Omental fat pad (tissue), 4 donors: ENCODE measurements at places on chromosomes 16 and 17.

DNA sequence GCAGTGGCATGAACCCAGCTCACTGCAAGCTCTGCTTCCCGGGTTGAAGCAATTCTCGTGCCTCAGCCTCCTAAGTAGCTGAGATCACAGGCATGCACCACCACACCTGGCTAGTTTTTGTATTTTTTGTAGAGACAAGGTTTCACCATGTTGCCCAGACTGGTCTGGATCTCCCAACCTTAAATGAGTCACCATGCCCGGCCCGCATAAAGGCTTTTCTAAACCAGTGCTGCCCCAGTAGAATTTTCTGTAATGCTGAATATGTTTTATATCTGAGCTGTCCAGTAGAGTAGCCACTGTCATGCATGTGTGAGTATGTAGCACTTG is 36.9 kb upstream of the WSB1 start:
- DNase-seq: no peak

GRCh38 chr17:61504697-61505096 is 52.5 kb downstream of the TBX4 start:
- DNase-seq: no peak

DNA sequence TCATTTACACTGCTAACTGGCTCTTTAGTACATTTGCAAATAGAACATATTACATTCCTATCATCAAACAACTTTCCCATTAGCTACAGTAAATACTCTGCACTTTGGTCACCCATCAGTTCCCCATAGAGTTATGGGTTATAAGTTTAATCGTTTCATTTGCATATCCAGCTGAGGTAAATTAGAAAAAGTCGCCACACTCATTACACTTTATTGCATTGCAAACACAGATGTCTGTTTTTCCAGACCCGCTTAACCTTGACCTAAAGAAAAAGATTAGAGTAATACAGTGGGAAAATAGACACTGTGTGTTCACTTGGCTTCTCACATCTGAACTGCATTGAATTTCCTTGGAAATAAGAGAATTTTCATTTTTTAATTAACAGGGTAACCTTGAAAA is 213.1 kb upstream of the PSMD7 start:
- no peak for DNase-seq

GRCh38 chr16:80092681-80093080 is 448.1 kb upstream of the DYNLRB2 start:
- DNase-seq: no peak

- no peak for DNase-seq
Measured at GRCh38 chr16:24524855-24525677, 14.3 kb upstream of the RBBP6 start.

DNA sequence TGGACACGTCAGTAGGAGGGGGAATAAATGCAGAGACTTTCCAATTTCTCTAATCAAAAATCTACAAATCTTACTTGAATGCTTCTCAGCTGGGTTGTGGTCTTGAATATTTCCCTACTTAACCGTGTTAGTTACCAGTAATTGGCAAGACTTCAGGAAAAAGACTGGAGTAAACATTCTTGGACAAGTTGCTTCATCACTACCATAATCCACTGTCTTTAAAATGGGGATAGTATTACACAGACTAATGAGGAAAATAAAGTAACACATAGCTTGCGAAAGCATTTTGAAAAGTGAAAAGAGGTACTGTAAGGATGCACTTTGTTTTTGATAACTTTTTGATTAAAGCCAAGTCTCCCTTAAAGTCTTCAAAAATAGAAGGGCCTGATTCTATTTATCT is 18.4 kb downstream of the MYH1 start:
- DNase-seq: no peak

DNA sequence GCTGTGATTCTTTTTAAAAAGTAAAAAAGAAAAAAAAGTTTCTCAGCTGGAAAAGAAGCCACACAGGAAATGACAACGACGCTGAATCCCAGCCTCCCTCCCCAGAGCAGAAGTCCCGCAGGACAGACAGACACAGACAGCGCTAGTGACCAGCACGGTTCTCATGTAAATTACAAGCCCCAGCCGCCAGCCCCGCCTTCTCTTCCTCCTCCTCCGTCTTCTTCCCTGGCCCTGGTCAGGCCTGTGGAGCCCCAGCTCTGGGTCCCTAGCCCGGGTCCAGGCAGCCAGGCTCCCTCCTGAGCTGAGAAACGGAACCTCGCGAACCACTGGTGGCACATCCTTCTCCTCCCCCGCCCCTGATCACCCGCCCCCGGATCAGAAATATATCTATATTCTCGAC is 7.0 kb upstream of the IL17C start:
- no peak for DNase-seq

GRCh38 chr16:69837380-69837779 is 75.2 kb downstream of the WWP2 start:
- no peak for DNase-seq

- DNase-seq: no peak
Measured at GRCh38 chr16:85166699-85167588, 54.7 kb upstream of the CIBAR2 start.

GRCh38 chr17:75673487-75673886 is 6.3 kb downstream of the SAP30BP start:
- no peak for DNase-seq

GRCh38 chr17:28372203-28372944 is 880 bp downstream of the SARM1 start:
- DNase-seq: no peak

GRCh38 chr17:33012522-33013033 is 20.9 kb downstream of the SPACA3 start:
- no peak for DNase-seq

DNA sequence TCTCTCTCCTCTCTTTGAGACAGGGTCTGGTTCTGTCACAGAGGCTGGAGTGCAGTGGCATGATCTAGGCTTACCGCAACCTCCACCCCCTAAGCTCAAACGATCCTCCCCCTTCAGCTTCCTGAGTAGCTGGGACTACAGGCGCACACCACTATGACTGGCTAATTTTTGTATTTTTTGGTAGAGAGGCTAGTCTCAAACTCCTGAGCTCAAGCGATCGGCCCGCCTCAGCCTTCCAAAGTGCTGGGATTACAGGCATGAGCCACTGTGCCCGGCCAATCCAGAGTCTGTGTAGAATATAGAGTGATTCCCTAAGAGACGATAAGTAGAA is 65.8 kb upstream of the RPH3AL start:
- DNase-seq: no peak

GRCh38 chr16:56279132-56279531 is 87.8 kb downstream of the GNAO1 start:
- no peak for DNase-seq

- DNase-seq: no peak
Measured at GRCh38 chr17:39735882-39736281, 1.9 kb upstream of the GRB7 start.

DNA sequence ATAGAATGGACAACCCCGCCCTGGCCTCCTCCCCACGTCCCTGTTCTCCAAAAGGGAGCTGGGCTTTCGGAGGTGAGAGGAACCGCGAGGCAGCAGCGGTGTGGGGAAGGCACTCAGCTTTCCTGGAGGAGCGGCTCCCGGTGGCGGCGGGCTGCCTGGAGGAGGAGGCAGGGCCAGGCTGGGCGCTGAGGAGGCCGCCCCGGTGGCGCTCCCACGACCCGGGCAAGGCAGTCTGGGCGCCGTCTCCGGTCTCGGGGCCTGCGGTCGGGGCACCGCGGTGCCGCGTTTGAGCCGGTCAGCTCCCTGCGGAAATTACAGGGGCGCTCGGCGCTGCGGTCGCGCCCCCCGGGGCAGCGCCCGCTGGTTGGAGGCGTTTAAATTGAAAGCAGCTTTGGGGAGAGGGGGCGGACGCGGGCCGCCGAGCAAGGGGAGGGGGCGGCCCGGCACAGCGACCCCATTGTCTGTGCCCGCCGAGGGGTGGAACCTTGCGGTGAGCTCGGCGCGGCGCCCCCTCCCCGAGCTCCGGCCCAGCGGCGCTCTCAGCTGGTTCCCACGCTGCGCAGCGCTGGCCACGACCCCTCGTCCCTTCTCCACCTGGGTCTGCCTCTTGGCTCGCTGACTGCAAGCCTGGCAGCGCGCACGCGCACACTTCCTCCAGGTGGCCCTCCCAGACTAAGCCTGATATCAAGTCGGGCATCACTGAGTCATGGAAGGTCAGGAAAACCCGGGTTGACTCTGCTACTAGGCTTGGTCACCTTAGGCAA is 58.7 kb upstream of the DLX4 start:
- DNase-seq: no peak

DNA sequence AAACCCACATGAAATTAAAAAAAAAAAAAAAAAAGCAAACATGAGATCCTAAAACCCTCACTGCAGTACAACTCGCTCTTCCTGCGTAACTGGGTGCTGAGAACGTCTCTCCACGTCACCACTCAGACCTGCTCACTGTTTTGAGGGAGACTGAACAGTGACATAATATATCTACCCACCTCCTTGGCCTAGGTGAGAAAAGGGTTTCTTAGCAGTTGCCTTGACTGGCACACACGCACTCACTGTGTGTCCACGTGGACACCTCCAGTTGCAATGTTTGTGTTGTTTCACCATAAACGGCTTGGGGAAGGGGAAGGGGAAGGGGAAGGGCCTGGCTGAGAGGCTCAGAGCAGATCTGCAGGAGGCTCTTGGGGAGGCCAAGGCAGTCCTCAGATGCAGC is 32.0 kb downstream of the FANCA start:
- no peak for DNase-seq

DNA sequence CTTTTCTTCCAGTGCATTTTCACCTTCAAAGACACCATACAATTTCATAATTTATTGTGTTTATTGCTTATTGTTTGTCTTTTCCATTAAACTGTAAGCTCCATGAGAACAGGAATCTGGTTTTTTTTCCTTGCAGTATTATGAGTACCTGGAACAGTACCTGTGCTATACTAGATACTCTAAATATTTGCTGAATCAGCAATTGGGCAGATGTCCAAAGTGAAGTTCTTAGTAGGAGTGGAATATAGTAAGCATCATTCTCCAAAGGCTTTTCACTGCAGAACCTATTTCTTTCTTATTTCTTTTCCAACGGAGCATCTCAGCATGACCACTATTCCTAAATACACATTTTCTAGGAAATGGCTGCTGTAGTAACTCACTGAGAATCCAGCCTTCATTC is 269.0 kb upstream of the CCL2 start:
- no peak for DNase-seq

DNA sequence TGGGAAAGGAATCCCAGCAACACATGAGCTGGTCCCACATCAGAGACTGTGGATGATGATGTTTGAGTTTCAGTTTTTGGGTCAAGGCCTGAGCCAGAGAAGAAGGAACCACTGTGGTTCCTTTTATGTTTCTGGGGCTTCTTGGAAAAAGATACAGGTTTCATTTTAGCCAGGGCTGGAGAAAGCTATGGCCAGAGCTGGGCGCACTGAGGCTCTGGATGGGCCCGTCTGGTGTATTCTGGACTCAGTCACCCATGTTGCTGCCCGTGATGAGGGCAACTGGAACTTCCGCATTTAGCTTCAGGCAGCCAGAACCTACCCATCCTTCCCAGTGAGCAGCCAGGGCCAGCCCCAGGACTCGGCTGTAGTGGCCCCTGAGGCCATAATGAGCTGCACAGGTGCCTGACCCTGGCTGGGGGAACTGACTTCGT is 15.0 kb upstream of the PITPNA start:
- DNase-seq: no peak

GRCh38 chr16:57446531-57447185 is 527 bp downstream of the CIAPIN1 start:
- DNase-seq: no peak

- DNase-seq: no peak
Measured at GRCh38 chr16:11681976-11682654, 13.9 kb downstream of the SNN start.

DNA sequence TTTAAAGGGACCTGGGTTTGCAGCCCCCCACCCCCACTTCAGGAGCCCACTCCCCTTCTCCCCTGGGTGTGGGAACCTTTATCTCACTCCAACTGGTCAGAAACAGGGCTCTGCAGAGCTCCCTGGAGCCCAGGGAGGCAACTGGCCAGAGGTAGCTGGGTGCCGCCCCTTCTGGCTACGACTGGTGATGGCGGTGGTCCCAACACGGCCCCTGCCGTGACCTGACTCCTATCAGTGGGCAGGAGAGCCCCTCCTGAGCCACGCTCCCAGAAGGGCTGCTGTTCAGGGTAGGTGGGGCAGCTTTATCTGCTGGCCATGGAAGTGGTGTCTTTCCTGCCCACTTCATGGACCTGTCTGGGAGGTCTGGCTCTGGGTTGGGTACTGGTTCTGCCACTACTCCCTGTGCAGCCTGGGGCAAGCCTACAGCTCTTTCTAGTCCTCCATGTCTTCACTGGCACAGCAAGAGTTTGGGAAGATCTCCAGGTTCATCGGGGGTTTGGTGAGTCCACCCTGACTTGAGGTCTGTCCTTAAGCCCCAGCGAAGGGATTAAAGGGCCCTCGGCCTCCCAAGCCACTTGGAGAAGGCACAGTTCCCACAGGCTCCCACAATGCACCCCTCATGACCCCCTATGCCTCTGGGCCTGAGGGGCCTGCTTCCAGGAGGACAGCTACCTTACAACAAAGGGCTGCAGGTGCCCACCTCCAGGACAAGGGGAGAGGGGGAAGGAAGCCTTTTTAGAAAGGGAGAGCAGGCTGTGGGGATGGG is 5.5 kb upstream of the SREBF1 start:
- no peak for DNase-seq

- DNase-seq: no peak
Measured at GRCh38 chr16:12130691-12131290, 154.3 kb downstream of the SNX29 start.

DNA sequence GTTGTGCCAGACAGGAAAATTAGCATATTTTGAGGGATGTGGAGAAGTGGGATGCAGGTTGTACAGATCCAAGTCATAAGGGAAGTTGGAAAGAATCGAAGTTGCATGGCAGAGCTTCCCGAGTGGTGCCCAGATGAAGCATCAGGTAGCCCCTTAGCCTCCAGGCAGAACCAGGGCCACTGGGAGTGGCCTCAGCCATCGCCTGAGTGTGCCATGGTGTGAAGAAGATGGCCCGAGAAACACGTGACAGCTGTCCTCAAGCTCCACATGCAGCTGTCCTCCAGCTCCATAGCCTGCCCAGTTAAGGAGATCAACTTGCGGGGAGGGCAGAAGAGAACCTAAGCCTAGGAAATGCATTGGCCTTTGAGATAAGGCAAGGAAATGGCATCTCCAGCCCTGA is 33.5 kb downstream of the TMC6 start:
- no peak for DNase-seq

- no peak for DNase-seq
Measured at GRCh38 chr16:71216714-71217113, 13.8 kb downstream of the HYDIN start.
